Left colon (tissue), 2 donors: ENCODE measurements at places on chromosomes 11 and 22.
A peak's percentile ranks its signal among the peaks of the same experiment; 100 is the strongest.

DNA sequence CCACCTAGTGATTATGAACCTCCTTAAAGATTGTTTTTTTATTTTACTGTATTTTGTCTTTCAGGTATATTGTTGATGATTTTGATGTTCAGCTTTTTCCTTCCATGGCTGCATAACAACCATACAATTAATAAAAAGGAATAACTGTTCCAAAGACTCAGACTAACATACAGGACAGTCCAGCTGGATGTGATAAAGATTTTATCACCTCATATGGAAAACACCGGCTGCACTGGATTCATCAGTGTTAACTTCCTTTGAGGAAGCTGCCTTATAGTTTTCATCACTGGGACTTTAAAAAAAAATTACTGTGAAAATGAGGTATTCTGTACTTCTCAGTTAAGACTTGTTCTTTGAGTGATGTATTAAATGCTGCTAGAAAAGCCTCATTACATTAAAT, 19.5 kb downstream of the AQP11 start:
- DNase-seq, result no peak

DNA sequence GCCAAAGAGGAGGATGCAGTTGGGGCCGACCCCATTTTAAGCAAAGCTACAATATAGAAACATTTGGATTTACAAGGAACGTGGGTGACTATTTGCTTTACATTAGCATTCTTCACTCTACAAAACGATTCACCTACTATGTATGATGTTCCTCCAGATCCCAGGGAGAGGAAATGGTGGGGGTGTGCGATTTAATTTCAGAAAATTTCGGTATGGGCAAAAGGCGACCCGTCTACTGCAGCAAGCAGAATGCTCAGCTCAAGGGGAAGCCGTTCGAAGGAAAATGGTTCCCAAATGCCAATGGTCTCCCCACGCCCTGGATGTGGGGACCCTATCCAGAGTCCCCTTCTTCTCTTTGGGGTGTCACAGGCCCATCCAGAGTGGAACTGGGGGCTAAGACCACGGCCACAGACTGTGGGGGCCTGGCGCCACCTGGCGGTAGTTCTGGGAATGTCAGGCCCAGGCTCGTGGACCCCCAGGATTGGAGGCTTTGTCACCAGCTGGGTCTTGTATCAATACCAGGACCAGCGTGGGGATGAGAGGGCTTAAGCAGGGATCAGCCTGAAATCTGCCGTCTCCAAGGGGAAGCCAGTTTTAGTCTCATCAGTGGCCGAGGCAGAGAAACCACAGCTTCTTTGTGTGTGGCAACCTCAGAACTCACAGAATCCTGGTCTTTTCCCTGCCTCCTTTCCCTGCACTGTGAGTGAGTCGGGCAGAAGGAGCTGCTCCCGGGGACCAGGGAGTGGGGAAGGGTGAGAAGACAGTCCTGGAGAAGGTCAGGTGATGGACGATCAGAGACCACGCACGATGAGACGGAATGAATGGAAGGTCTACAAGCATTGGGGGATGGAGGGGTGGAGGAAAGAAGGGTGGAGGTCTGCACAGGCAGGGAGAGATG, 8.4 kb downstream of the LRRC10B start:
- DNase-seq, result no peak

- DNase-seq, result peak; percentile 33
Measured at GRCh38 chr11:74019104-74019738, 10.3 kb upstream of the UCP3 start.

DNA sequence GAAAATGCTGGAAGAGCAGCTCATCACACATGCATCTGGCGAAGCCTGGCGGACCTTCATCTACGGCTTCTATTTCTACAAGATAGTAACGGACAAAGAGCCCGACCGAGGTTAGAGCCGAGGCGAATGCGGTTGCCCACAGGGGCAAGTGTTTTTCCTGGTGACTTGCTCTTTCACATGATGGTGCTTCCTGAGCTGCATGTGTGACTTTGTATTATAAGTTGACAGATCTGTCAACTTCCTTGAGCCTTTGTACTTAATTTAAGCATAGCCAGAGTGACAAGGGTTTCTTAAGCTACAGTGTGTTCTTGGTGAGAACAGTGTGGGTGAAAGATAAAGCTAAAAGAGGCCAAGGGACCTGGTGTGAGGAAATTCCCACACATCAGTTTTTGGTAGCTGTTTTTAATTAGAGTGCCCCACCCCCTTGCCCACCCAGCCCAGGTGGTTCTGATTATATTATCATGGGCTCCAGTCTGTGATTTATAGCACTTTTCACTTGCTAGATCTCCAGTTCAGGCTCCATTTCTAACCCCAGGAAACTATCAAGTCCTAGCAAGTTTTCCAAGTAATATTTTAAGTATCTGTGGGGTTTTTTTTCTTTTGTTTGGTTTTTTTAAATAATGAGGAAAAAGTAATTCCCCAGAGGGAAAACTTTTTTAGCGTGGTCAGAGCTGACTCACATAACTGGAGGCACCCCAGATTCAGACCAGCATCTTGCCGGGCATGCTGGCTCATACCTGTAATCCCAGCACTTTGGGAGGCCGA, 68.0 kb upstream of the YWHAH start:
- no peak for DNase-seq

GRCh38 chr11:3674189-3674588, 3.0 kb upstream of the CHRNA10 start:
- DNase-seq, result no peak

DNA sequence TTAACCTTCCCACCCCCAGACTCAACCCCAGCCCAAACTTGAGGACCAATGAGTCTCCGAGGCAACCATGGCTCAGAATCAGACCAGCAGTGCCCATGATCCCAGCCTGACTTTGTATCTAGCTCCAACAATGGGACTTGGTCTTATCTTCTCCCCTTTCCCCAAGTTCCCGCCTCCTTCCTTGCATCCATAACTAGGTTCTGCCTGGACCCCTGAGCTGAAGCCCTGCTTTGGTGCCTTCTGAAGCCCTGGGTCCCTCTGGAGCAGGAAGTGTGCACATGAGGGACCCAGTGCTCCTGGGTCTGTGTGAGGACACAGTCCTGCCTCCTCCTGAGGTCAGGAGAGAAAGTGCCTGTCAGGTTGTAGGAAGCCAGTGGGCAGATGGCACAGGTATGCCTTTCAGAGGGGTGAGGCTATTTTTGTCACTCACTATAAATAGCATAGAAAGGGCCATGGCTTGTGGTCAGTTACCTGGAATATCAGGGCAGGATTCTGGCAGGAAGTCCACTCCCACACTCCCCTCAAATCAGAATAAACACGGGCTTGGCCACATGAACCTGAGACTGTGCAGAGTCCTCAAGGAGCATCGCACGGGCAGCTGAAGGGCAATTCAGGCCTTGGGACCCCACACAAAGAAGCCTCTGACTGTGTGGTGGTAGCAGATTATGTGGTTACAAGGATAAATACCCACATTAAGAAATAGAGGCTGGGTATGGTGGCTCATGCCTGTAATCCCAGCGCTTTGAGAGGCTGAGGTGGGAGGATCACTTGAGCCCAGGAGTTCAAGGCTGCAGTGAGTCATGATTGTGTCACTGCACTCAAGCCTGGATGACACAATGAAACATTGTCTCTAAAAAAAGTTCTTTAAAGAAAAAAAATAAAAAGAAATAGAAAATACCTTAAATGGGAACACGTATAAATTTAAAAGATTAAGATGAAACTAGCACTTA, 27.4 kb downstream of the RCN1 start:
- DNase-seq, result no peak

GRCh38 chr11:128098781-128099180, 488.6 kb downstream of the ETS1 start:
- no peak for DNase-seq

- no peak for DNase-seq
Measured at GRCh38 chr11:59263225-59263894, 50.6 kb upstream of the MPEG1 start.

GRCh38 chr11:14184028-14184940, 174.7 kb downstream of the RRAS2 start:
- DNase-seq, result no peak

DNA sequence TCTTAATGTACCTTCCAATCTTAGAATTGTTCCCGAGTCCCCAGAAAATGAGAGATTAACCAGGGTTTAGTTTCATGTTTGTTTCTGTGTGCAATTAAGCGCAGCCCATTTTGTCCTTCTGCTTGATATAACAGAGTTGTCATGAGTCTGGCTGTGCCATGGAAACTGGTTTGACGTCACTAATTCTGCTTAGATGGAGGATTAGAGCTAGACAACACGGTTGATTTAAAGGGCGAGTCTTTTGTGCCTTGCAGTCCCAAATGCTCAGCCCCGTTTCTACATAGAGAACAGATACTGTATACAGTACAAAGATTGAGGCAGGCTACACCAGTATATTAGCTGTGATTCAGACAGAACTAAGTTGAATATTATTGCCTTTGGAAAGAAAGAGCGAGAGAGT, 45.5 kb upstream of the ALKBH3 start:
- no peak for DNase-seq

- no peak for DNase-seq
Measured at GRCh38 chr11:102824556-102824955, 18.9 kb downstream of the MMP3 start.

- no peak for DNase-seq
Measured at GRCh38 chr11:84355911-84356310, 1069.7 kb upstream of the CCDC90B start.

- DNase-seq, result no peak
Measured at GRCh38 chr11:19843079-19843478, 130.4 kb downstream of the NAV2 start.

- peak; percentile 51 for DNase-seq
Measured at GRCh38 chr11:955154-956063, 29.7 kb downstream of the AP2A2 start.

DNA sequence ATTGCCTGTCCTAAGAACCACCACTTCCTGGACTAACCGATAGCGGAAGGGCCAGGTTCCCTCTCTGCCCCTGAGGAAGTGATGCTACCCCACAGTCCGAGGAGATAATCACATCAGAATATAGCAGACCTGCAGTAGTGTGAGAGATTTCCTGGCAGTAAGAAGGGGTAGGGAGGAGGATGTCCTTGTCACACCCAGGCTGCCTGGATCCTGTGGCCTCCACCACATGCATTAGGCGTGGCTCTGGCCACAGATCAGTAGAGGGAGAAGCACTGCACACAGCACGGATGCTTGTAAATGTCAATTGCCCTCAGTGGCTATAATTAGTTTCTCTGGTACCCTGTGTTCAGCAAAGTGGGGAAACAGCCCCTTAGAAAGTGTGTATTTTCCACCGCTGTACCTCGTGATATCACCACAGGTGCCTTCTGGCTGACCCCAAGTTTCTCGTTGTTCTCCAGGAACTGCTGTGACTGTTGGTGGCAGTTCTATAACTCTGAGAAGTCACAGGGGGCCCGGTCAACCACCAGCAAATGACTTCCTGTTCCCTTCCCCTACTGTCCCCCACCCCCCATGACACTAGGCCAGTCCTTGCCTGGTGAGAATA, 61.8 kb downstream of the UBASH3B start:
- no peak for DNase-seq

DNA sequence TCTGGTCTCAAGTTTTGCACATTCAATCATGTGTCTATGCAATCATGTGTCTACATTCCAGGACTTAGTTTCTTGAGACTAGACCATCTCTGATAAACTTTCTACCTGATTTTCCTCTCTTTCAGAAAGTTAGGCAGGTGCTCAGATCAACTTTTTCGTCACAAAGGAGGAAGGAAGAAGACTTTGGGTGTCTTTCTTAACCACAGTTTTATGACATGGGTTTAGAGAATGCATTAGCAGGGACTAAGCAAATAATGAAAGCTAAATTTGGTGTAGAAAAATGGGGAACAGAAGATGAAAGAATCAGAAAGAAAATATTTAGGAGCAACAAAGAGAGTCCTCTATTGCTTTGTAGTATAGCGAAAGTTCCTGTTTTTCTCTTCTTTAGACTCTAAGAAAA, 7.7 kb upstream of the GLYATL1B start:
- no peak for DNase-seq

DNA sequence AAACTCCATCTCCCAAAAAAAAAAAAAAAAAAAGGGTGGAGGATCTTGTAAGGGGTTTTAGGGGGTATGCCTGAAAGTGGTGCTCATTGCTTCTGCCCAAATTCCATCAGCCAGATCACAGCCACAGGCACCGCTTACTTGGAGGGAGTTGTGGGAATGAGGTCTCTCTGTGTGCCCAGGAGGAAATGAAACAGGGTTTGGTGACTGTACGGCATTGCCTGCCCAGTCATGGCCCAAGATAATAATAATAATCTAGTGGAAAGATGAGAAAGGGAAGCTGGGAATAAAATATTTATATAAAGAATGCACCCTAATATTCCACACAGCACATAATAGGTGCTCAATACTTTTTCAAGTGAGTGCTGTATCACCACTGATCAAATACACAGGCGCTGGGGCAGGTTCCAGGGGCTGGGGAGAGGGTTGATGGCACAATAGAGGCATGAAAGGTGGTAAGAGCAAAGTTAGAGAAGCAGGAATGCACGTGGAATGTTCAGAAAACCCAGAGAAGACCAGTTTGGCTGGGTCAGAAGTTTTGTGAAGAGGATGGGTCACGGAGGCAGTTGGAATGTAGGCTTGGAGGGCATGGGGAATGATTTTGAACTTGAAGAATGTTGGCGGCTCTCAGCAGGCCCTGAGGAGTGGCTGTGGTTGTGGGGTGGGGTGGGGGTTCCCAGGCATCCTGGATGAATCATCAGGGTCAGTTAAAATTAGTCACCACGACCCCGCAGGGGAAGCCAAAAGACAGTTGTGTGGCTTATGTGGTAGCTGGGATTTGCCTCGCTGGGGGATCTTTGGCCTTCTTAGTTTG, 12.5 kb upstream of the MB start:
- no peak for DNase-seq

DNA sequence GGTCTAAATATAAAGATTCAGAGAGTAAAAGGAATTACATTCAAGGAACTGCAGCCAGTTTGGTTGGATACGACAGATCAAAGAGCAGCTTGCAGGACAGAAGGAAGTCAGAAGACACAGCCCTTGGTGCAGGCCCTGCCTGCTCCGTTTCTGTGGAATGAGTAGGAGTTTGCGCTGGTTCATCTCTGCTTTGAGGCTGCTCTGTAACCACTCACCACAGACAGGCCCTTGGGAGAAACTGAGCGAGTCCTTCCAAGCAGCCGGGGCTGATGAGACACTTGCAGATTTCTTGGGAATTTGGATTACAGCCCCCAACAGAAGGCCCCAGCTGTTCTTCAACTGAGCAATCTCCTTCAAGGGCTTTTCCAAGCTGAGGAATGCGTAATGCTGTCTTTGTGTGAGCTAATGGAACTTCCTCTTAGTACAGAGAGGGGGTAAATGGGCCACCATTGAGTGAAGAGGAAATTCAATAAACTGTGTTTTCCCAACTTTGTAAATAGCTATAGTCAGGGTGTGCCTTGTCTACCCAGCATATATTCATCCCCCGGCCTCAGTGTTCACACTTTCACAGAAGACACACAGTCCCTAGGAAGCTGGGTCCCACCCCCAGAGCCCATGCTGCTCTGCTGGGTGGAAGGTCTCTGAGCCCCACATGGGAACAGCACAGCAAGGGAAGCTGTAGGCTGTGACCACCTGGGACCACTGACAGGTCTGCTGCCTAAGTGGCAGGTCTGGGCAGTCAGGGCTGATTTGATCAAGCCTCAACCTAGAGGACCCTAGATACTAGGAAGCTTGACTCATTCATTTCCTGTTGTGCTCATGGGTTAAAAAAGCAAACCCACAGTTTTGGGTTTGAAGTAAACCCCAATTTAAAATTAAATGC, 16.6 kb downstream of the IL10RA start:
- DNase-seq, result no peak

- no peak for DNase-seq
Measured at GRCh38 chr11:60310407-60310998, 16.6 kb upstream of the MS4A6E start.
